HTR-8/SVneo (cell line): ENCODE measurements at places on chromosomes 4 and X.

GRCh38 chr4:123836851-123837595 is 440.4 kb downstream of the SPRY1 start:
- no peak for DNase-seq

DNA sequence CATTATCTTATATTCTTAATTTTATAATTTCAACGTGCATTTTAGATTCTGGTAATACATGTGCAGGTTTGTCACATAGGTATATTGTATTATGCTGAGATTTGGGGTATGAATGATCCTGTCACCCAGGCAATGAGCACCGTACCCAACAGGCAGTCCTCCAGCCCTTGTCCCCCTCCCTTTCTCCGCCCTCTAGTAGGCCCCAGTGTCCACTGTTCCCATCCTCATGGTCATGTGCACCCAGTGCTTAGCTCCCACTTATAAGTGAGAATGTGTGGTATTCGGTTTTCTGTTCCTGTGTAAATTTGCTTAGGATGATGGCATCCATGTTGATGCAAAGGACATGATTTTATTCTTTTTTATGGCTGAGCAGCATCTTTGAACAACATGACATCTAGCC is 70.6 kb downstream of the RNF150 start:
- no peak for DNase-seq

GRCh38 chr4:144778364-144778763 is 132.4 kb downstream of the HHIP start:
- DNase-seq: no peak

DNA sequence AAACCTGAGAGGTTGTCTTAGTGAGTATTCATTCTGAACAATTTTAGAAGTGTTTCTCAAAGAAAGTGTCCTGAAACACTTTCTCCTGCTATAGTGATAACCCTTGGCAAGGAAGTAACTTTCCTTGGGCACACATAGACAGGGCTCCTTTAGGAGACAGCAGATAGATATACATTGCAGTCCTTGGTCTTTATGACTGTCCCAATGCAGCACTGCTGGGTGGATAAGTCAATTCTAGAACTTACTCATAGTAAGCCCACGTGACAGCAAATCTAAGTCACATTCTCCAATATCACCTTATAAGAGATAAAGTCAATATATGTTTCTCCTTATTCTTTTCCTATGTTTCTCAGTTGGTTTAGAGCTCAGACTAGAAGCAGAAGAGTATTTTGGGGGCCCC is 46.7 kb downstream of the GPRASP3 start:
- no peak for DNase-seq

GRCh38 chr4:158172261-158173258 is at the start of gene GASK1B:
GASK1B (minus strand) TSS chr4:158173025; CDS start chr4:158171375, 1,650 bp downstream.
- peak; percentile 46 for DNase-seq
